ENCODE measurements at places on chromosomes 4 and X.

DNA sequence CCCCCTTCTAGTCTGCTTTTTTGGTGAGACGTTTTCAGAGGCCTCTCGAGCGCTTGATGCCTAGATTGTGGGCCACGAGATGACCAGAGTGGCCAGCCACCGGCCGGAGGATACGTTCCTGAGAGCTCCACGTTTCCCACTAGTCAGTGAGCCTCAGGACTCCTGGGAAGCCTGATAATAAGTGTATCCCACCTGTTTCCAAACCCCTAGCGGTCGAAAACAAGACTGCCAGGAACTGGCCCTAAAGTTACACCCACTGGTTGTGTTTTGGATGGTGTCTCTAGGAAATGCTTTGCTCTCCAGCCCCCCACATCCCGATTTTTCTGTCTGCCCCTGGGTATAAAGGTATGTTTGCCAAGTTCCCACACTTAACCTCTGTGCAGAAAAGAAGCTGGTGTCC, 4.6 kb upstream of the RS1 start:
- DNase-seq: peak; percentile 59

- no peak for DNase-seq
Observed at GRCh38 chrX:13669246-13669737, 16.4 kb downstream of the TCEANC start.

DNA sequence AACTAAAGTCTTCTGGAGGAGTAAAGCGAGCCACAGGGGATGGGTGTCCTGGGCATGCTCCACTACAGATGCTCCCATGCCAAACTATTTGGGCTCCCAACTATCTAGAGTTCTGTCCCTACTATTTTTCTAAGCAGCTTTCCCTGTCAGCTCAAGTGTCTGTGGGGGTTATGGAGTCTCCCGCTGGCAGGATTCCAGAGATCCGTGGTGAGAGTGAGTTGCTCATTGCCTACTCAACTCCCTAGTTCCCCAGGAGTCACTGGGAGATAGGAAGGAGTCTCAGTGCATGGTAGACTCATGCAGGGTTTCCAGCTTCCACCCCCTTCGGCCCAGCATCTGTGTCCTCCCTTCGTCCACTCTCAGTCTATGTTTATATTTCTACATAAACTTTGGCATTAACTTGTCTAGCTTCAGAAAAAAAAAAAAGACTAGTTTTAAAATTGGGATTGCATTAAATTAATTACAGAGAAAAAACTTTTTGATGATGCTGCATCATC, 55.1 kb upstream of the INPP4B start:
- no peak for DNase-seq

DNA sequence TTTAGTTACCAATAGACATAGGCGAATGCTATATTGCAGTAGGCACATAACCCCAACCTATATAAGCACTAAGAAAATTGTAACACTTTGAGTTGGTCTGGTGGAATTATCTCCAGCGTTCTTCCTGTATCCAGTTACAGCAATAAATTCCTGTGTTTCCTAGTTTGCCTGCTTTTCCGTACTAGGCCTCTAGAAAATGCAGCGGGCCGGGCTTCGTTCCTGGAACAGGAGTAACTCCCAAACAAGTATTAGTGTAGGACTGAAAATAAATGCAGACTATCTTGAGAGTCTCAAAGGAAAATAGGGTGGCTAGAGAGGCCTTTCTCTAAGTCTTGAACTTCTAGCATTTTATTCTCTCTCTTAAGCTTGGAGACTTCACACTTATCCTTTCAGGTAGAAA, 159.8 kb downstream of the OR13H1 start:
- DNase-seq: no peak

GRCh38 chrX:19440713-19441112, 74.6 kb downstream of the MAP3K15 start:
- no peak for DNase-seq

DNA sequence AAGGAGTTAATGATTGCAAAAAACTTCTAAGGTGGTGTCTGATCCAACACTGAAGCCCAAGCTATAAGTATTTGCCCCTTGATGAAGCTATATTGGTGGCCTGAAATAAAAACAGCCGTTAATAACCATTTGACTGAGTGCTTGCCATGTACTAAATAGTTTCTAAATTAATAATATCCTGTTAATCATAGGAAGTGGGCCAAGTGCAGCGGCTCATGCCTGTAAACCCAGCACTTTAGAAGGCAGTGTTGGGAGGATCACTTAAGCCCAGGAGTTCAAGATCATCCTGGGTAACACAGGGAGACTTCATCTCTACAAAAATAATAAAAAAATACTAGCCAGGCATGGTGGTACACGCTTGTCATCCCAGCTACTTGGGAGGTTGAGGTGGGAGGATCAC, 8.3 kb downstream of the NDP start:
- no peak for DNase-seq

- DNase-seq: no peak
Observed at GRCh38 chrX:129577473-129577872, 37.4 kb downstream of the OCRL start.

- DNase-seq: no peak
Observed at GRCh38 chr4:182193311-182193710, 49.9 kb upstream of the TENM3 start.

DNA sequence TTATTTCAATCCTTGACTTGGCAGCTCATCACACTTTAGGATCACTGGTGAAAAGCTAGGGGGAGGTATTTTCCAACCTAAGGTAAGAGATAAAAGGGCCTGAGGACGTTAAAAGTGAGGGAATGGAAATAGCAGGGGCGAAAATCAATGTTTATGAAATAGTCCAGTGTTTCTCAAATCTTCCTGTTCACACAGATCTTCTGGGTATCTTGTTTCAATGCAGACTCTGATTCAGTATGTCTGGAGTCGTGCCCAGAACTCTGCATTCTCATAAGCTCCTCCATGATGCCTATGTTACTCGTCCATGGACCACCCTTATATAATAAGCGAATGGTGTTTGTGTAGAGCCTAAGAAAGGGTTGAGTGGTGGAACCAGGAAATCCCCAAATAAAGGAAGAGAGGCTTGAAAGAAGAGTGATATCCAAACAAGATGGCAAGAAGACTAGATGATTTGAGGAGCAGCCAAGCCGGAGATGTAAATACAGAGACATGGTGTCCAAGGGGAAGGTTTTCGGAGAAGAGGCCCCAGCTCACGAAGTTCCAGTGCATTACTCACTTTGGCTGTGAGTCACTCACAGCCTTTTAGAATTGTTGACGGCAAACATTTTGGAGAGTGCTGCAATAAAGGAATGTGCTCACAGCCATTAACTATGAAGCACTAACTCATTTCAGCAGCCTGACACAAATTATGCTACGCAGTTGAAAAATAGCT, 215.6 kb upstream of the PPARGC1A start:
- no peak for DNase-seq

GRCh38 chr4:73661646-73662119, 41.4 kb upstream of the RASSF6 start:
- no peak for DNase-seq

GRCh38 chrX:84078991-84079390, 109.0 kb downstream of the RPS6KA6 start:
- DNase-seq: no peak
